Activated gamma-delta T cell treated with anti-CD3 and anti-CD28 coated beads, Interleukin-2, amount 50 U/mL, for 16 hours (primary cell): ENCODE measurements at places on chromosomes 12 and 14.

GRCh38 chr14:76713121-76713520, 48.1 kb upstream of the VASH1 start:
- DNase-seq, result no peak

DNA sequence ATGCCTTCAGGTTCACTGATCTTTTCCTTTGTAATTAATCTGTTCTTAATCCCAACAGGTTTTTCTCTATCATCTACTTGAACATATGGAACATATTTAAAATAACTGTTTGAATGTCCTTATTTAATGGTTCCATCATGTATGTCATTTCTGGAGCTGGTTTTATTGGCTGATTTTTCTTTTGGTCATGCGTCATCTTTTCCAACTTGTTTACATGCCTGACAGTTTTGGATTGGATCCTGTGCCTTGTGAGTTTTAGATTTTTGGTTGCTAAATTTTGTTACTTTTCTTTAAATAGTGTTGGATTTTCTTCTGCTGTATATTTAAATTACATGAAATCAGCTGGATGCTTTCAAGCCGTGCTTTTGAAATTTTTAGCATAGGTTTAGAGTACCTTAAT, 237.3 kb upstream of the DAAM1 start:
- no peak for DNase-seq

GRCh38 chr14:25102788-25103187, 52.8 kb upstream of the STXBP6 start:
- DNase-seq, result no peak

DNA sequence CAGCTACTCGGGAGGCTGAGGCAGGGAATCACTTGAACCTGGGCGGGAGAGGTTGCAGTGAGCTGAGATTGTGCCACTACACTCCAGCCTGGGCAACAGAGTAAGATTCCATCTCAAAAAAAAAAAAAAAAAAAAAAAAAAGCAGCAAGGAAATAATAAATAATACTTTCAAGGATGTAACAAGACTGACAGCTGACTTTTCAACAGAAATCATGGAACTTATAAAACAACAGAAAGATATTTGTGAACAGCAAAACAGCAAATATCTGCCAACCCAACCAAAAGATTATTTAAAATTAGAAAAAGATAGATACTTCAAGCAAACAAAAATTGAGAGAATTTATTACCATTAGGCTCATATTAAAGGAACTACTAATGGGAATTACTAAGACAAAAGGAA, 115.1 kb downstream of the TSHR start:
- no peak for DNase-seq

GRCh38 chr12:90940872-90941499, 14.0 kb downstream of the CCER1 start:
- no peak for DNase-seq

- no peak for DNase-seq
These were observed 1.4 kb downstream of the MYBPC1 start for GRCh38 chr12:101596172-101596571.

- no peak for DNase-seq
These were observed 49.3 kb upstream of the RERGL start for GRCh38 chr12:18139254-18139653.

DNA sequence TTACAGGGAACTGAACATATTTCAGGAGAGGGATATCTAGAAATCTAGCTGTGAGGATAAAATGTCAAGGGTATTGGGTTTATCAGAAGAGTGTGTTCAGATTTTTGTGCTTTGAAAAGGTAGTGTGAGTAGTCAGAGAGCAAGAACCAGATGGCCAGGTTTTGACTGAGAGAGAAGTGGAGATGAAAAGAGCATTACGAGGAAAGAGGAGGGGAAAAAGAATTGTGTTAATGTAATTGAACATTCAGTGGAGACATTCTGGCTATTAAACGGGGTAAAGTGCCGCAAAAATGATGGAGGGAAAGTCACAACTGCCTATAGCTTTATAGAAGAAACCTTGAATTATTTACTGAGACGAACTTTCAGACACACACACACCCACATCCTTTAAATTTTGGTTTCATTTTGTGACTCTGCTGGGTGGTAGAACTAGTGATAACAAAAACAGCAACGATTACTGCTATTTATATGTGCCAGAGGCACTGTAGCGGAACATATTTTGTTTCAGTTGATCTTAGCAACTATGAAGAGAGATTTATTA, 213.6 kb downstream of the ERC1 start:
- DNase-seq, result no peak

DNA sequence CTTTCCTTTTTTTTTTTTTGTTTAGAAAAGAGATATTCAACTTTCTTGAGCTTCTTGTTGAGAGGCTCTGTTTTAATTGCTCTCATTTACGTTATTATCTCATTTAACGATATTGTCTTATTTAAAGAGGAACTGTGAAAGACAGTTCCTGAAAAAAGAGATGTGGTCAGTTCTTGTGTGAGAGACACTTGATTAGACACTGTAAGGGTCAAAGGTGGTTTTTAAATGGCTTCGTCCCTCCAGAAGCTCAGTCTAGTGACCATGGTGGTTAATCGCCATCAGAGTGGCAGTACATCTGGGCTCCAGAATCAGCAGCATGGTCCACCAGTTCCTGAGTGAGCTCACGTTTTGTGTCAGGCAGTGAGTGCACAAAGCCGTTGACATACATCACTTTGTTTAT, 57.9 kb upstream of the KCNA5 start:
- DNase-seq, result no peak
